ENCODE measurements at places on chromosomes 4 and X.

DNA sequence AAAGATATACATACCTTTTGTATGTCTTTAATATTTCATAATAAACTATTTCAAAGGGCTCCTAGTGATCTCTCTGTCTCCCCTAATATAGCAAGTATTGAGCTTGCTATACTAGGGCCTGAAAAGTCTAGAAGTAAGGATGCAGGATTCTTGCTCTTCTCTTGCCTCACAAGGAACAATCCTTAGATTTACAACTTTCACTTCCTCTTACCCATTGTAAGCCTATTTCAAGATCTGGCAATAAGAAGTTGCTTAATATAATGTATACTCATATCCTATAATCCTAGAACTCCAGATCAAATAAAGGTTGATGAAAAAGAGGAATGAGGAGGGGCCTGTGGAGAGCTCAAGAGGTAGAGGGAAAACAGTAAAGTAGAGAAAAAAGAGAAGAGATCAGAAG lies 40.8 kb upstream of the CHRDL1 start:
- DNase-seq: no peak

- DNase-seq: no peak
Measured at GRCh38 chrX:149799095-149799714, 17.5 kb downstream of the MAGEA9 start.

- no peak for DNase-seq
Measured at GRCh38 chr4:186657764-186658163, 65.9 kb downstream of the FAT1 start.

- no peak for DNase-seq
Measured at GRCh38 chr4:46649390-46649789, 259.5 kb upstream of the GABRA2 start.

Measured in kidney epithelial cell (primary cell).